ENCODE measurements at places on chromosomes 7 and 10.
A peak's percentile ranks its signal among the peaks of the same experiment; 100 is the strongest.

DNA sequence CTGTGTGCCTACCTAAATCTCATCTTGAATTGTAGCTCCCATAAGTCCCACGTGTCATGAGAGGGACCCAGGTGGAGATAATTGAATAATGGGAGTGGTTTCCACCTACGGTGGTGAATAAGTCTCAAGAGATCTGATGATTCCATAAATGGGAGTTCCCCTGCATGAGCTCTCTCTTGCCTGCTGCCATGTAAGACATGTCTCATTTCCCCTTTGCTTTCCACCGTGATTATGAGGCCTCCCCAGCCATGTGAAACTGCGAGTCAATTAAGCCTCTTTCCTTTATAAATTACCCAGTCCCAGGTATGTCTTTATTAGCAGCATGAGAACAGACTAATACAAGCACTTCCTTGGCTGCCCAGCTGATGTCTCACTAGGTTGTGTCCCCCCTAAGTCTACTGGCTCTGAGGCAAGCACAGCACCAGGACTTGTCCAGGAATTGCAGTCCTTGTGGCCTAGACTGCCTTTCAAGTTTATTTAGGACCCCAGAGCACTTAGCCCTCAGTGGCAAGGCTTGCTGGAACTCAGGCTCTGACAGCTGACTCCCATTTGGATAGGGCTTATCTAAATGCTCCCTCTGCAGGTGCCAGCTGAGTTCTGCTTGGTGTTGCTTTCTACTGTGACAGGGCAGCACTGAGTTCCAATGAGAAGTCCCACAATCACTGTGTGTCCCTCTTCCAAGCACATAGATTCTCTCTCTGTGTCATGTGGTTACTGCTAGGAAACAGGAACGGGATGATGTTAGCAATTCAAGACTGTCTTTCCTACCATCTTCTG is 59.0 kb upstream of the TAS2R16 start:
- DNase-seq, result peak; percentile 71

DNA sequence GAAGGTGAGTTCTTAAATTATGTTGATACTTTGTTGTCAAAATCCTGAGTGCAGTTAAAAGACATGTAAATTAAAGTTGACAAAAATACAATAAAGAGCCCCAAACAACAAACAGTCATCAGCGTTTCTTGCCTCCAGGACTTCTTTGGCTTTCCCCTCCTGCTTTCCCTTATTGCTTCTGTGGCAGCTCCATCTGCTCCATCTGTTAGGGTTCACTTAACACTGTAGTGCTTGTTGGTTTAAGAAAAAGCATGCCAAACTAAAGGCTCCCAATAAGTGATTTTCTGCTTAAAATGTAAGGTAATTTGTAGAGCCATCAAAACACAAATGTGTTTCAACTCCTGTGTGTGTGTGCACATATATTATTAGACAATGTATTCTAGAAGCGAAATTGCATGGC is 254.3 kb upstream of the GNAI1 start:
- no peak for DNase-seq

GRCh38 chr7:150412016-150412415 is 32.9 kb downstream of the ZNF775 start:
- no peak for DNase-seq

- DNase-seq, result no peak
Measured at GRCh38 chr7:129166745-129167144, 21.7 kb upstream of the SMO start.

- DNase-seq, result no peak
Measured at GRCh38 chr7:253581-254336, 36.2 kb upstream of the FOXL3 start.

DNA sequence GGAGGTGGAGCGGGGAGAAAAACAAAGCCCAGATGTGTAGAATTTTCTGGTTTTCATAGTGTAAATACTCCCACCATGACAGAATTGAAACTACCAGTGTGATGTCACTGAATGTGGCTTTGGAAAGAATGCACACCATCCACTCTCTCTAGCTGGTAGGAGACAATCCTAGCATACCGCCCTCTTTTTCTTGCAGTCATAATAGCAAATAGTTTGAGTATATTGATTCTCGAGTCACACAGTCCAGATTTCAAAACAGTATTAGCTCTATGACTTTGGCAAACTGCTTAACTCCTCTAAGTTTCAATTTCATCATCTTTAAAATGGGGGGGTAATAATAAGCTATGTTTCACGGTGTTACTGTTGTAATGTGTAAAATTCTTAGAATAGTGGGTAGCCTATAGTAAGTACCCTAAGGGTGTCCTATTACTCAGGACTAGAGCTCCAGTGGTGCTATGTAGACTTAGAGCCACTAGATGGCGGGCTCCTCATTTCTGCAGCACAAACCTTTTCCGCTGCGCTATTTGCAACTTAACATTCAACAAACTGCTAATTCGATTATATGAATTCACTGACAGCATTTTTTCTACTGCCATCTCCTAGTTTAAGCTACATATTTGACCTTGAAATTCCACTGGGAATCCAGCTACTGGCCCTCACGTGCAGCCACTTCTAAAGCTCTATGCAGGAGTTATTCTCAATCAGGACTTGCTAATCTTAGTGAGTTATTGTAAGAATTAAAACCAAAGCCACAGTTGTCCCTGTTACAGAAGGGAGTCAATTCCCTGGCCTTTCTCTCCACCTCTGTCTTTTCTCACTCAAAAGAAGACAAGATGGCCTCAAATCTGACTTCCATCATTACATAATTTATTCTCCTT is 18.7 kb downstream of the TAS2R40 start:
- peak; percentile 64 for DNase-seq

- DNase-seq, result no peak
Measured at GRCh38 chr10:133613699-133614098, 12.9 kb downstream of the FRG2B start.

DNA sequence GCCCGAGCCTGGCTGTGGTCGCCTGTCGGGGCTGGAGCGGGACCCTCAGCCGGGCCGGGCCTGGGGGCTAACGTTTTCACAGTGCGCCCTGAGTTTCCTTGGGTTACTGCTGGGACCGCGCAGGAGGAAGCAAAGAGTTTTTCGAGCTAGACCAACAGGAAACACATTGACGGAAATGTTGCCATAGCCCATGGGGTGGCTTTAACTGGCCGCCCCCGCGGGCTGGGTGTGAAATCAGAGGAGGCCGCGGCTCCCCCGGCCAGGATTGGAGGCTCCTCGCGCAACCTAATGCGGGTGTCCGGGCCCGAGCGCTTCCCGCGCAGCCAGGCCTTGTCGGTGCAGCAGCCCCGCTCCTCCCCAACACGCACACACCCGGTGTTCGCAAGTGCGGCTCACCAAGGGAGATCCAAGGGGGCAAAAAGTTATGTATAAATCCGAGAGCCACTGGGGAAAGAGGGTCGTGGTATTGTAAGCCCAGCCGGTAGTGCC is 1.9 kb downstream of the HHEX start:
- DNase-seq, result peak; percentile 60

DNA sequence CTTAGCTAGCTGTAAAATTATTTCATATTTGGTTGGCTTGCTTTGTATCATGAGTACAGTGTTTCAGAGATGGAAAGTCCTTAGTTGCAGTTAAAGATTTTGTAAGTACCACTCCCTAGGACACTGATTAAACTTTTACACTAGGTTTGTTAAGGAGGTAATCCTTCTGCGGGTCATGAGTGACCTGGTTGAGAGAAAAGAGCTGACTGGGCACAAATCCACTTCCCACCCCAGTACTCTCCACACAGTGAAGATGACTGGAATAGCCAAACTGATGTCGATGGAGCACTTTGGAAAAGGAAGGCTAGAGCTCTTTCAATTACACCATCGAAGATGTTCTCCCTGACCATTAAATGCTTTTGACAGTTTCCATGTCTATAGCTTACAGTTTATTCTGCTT is 191.9 kb downstream of the CSTF2T start:
- DNase-seq, result no peak

DNA sequence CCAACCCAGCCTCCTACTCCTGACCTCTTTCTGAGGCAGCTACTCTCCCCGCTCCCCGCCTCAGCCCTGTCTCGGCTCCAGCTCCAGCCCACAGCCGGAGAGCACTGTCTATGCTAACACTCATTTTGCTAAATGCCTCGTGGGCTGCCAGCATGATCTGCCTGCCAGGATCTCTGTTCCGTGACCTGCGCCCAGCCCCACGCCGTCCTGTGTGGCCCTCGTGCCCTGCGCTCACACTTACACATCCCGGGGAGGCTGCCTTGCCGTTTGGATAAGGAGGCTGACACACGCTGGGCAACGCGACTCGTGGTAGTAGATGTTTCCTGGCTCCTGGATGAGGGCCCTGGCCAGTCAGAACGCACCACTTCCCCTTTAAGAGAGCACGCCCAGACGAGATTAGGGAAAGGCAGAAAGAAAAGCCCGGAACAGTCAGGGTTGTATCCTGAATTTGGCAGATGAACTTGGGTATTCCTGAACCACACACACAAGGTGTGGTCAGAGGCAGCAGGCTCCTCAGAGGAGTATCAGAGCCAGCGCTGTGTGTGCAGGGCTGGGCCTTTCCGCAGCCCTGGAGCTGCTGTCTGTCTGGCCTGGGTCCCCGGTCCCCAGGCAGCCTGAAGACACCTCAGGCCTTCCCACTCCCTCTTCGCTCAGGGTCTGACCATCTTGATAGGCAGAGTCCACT is 97.7 kb upstream of the EFCAB10 start:
- DNase-seq, result no peak

GRCh38 chr10:103733045-103733419 is 122.3 kb downstream of the SH3PXD2A start:
- no peak for DNase-seq

GRCh38 chr10:102397222-102398171 is 2.0 kb downstream of the NFKB2 start:
- no peak for DNase-seq

GRCh38 chr10:7265396-7266123 is 145.3 kb downstream of the SFMBT2 start:
- DNase-seq, result no peak

- no peak for DNase-seq
Measured at GRCh38 chr10:33434933-33435332, 100.5 kb upstream of the NRP1 start.

- DNase-seq, result no peak
Measured at GRCh38 chr7:70640266-70640833, 491.6 kb upstream of the GALNT17 start.

DNA sequence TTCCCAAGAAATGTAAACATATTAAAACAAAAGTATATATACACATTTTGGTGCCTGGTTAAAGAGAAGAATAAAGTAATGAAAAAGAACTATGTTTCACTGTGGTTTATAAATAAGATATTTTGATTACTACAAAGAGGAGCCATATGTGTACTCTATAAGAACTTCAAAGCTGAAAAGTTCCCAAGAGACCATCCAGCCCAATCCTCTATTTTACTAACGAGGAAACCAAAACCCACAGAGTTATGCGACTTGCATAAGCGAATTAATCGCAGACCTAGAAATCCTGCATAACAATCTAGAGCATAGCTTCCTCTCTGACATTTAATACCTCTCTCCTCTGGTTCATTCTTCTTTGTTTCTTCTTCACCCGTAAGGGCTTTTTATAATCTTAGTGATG is 937.1 kb downstream of the CNTNAP2 start:
- no peak for DNase-seq

DNA sequence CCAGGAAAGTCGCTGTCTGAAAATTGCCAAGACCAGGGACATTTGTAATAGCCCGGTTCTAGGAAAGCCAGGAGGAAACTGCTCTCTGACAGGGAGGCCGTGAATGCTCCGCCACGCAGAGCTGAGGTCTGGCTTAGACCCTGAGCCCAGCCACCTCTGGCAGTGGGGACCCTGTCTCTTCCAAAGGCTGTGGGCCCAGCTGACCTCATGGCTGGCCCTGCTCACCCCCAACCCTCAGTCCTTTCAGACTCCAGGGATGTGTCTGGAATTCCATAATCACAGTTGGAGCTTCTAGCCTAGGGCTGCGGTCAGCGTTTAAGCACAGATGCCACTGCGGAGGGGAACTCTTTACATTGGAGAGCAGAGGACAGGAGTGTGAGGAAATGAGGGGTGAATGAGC is 6.6 kb upstream of the VIPR2 start:
- no peak for DNase-seq

GRCh38 chr10:132248455-132249225 is 59.1 kb downstream of the STK32C start:
- DNase-seq, result peak; percentile 79

GRCh38 chr7:95899919-95900513 is 127.7 kb downstream of the DYNC1I1 start:
- peak; percentile 55 for DNase-seq

DNA sequence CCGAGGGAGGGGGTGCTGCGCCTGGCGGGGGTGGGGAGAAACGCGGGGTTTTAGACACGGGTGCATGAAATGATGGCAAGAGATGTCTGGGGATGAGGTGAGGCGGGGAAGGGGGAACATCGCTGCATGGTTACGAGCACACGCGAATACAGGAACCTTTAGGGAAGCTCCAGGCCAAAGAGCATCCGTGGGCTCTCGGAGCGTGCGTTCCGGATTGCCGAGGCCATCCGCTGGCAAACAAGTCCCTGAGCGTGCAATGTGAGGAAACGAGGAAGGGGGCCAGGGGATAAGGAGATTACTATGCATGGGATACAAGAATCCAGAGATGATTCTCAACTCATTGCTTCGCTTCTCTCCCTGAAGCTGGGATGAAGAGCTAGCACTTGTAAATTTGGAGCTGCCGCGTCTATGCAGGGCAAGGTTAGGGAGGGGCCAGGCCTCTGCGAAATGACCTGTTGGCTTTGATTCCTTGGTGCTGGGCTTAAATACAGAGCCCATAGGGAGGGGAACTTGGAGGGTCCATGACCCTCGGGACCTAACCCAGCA is 520 bp upstream of the WNT2 start:
- DNase-seq, result peak; percentile 52
